CD4-positive, alpha-beta memory T cell (primary cell): ENCODE measurements at places on chromosomes 4 and X.

DNA sequence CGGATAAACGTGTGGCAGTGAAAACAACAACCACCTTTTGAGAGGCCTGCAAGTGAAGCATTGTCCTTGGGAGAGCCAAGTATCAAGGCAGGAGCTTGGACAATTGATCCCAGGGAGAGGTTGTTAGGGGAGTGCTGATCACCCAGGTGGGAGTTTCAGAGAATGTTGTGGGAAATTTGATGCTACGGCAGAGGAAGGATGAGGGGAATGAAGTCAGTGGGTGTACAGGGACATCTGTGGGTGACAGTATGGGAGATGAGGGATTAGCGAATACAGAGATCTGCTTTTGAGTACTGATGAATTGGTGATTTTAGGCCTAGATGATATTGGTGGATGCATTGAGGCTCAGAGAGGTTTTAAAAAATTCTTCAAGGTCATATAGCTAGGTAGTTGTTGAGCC, 4.3 kb downstream of the GNL3L start:
- DNase-seq = no peak

DNA sequence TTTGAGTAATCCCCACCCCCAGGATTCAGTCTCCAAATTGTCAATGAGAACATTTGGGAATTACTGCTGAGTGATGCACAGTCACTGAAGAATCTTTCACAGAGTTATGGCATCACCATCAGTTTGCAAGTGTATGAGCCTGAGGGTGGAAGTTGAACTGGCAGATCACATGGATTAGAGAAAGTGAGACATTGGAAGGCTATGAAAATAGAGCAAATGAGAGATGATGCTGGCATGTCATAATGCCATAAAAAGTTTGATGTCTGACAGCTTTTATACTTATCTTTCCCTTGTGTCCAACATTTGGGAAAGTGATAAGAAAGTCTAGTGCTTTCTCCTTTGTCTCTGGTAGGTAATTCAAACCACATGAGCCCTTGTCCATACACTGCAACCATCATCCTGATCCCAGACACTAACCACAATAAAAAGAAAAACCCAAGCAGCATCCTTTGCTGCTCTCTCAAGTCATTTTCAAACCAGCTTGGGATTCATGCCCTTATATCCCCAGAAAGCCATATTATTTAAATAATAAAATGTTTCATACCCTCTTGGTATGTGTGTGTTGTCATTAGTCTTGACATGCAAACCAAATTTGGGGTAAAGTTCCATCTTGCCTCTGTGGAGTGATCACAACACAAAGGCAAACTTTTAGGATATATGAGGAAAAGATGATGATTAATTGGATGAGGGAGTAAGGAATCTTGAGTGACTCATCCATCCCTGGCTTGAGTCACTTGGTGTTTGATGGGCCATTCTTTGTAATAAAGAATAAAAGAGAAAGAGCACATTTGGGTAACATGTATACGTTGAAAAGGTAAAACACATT, 438.9 kb downstream of the GRXCR1 start:
- no peak for DNase-seq

DNA sequence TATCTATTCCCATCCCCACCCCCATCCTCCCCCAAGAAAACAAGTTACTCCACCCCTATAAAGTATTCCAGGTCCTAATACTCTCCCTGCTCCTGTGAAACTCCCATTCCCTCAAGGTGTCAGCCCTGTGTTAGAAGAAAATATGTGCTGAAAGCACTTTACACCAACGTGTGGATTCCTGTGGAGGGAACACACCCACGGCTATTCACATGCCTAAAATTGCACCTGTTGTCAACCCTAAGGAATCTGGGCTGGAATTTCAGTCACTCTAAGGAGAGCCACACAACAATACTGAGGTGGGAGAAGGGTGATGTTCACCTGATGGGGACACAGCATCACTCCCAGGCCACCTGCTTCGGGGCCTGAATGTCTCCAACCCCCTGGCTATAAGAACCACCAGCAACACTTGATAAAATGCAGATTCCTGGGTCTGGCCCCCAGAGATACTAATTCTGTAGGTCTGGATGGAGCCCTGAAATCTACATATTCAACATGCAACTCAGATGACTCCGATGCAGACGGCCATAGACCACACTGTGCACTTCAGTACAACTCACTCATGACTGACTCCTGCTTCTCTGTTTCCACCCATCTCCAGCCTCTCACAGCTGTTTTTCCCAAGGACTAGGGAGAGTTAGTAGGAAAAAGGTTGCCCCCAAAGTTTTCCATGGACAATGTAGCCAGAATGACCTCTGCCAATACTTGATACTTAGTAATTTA, 15.8 kb downstream of the SCD5 start:
- DNase-seq = no peak

DNA sequence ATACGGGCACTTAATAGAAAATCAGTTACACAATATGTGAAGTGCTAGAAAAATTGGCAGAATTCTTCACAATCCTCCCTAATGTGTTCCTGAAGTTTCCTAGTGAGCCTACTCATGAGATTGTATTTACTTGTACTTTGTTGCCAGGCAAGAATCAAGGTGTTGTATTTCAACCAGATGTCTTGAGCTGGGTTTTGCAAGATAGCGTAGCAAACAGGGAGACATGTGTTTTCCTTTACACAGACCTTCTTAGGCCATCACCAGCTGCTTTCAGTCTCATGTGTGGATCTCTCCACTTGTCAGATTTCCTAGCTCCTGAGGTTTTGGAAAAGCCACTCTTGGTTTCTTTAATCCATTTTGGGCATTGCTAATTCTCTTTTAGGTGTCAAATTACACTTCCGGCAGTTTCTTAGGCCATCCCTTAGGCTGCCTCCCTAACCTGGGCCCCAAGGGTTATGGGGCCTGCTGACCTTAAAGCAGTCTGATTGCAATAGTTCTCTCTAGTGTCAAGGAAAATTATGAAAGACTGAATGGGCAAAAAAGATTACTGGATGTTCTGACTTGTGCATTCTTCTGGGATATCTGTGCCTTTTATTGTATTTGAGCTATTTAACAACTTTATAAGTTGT, 12.2 kb upstream of the EDA start:
- DNase-seq = no peak

DNA sequence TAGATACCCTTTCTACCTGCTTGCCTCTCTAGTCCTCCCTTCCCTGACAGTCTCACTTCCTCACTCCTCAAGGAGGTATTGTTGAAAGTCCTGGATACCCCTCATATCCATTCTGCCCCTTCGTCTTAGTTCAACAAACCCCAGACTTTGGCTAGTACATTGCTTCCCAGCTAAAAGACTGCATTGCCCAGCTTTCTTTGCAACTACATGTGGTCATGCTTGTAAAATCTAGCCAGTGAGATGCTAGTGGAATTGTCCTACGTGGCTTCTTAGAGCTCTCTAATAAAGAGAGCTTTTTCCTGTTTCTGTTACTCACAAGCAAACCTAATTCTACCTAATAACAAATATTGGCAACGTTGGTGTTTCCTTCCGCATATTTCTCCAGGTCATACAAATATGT, 237.9 kb upstream of the PSAPL1 start:
- no peak for DNase-seq

DNA sequence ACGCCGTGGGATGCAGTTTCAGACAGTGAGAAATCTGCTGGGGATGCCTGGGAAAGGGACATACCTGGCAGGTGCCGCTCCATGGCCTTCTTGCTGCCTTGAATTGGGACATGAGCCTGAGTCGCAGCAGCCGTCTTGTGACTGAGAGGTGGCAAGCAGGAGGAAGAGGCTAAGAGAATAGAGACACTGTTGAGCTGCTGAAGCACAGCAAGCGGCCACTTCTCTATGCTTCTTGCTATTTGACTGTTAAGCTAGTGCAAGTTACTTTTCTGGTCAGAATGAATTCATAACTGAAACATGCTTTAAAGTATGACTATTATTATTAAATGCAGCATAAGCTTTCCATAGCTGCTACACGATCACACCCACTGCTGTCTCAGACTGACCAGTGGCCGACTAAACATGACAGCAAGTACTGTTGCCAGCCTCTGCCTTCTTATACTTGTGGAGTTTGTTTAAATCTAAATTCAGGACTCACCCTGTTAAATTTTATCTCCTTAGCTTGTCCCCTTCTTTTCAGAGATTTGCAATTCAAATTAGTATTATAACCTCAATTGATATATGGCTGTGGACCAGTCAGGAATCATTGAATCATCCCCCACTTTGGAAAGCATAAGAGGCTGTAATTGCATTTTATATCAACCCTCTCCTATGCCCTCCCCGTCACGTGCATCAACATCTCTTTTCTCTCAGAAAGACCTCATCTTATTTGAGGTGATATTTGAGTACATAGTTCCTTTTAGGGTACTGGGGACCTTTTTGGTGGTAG, 24.8 kb upstream of the ACSL1 start:
- no peak for DNase-seq

- no peak for DNase-seq
These were observed 123.3 kb upstream of the RAI2 start for GRCh38 chrX:17984415-17984814.

- DNase-seq = no peak
These were observed 390.6 kb upstream of the ATOH1 start for GRCh38 chr4:93437991-93438390.

- DNase-seq = no peak
These were observed 13.5 kb downstream of the ANKRD17 start for GRCh38 chr4:73244945-73245601.

DNA sequence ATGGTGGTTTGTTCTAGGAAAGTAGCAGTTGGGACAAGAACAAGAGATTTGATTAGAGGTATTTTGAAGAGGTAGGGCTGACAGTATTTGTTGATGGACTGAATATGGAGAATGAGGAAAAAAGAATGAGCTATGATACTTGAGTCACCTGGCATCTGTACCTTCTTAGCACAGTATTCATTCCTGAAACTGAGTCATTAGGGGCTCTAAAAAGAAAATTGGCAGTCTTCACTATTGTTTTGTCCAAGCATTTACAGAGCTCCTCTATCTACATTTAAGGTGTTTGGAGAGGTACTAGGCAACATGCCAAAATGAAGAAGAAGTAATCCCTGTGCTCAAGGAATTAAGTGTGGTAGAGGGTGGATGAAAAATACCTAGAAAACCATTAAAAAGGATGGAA, 165.8 kb downstream of the SHROOM4 start:
- DNase-seq = no peak

DNA sequence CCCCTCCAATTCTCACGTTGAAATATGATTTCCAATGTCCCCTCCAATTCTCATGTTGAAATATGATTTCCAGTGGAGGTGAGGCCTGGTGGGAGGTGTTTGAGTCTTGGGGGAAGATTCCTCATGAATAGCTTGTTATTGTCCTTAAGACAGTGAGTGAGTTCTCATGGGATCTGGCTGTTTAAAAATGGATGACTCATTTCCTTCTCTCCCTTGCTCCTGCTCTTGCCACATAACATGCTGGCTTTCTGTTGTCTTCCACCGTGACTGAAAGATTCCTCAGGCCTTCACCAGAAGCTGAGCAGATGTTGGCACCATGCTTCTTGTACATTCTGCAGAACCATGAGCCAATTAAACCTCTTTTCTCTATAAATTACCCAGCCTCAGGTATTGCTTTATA, 346.8 kb upstream of the TECRL start:
- DNase-seq = no peak

DNA sequence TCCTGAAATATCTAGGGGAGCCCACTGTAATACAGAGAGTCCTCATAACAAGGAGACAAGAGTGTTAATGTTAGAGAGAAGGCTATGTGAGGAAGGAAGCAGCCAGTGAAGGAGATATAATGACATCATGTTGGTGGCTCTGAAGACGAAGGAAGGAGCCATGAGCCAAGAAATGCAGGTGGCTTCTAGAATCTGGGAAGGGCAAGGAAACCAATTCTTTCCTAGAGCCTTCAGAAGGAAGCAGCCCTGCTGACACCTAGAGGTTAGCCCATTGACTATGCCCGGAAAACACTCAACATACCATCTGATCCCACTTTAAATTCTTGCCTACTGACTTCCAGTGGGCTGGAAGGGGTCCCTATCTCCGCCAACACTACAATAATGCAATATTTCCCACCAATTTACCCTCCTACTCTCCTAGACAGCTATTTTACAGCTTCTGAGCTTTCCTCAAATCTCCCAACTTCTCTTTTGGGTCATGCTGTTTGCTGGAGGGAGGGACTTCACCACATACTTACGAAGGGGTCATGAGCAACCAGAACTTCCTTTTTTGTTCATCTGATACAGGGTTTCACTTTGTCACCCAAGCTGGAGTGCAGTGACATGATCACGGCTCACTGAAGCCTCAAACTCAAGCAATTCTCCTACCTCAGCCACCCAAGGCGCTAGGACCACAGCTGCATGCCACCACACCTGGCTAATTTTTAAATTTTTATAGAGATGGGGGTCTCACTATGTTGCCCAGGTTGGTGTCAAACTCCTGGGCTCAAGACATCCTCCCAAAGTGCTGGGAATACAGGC, 25.2 kb upstream of the G3BP2 start:
- peak; percentile 19 for DNase-seq

GRCh38 chr4:3730422-3731190, 35.6 kb upstream of the ADRA2C start:
- DNase-seq = no peak

DNA sequence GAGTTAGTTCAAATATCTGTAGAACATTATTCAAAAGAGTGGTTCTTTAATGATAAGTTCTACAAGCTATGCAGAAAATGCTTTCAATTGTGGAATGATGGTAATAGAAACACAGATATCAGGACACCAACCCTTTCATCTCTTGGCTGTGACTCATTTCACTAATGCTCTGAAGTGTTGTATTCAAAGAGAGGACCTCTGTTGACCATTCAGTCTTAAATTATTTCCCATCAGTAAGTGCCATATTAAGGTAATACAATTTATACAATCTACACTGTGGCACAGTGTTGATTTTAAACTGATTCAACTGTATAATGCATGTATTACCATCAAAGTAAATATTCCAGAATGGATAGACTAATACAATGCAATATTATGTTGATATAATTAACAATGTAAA, 289.0 kb upstream of the ADGRL3 start:
- no peak for DNase-seq

- DNase-seq = no peak
These were observed 70.2 kb downstream of the DOCK11 start for GRCh38 chrX:118565853-118566252.
